ENCODE measurements at places on chromosomes 1 and 21.

DNA sequence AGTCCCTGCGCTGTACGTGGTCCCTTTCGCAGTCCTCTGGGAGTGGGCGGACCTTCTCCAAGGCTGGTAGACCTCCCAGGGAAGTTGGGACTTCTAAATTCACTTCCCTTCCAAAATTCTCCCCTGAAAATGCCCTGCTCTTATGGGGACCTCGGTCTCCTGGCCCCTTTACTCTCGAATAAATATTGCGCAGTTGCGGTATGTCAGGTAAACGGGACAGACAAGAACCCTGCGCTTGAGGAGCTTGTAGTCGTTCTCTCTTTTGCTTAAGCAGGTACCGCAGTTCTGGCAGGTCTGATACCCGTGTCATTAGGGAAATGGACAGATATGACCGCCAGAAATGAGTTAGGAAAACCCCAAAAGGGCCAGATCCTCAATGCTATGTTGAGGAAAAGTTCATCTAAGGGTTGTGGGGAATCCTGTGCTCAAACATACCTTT, 561 bp downstream of the KIF2C start:
- DNase-seq, result peak; percentile 23

GRCh38 chr21:45615145-45615711, 28.3 kb upstream of the PCBP3 start:
- DNase-seq, result no peak

DNA sequence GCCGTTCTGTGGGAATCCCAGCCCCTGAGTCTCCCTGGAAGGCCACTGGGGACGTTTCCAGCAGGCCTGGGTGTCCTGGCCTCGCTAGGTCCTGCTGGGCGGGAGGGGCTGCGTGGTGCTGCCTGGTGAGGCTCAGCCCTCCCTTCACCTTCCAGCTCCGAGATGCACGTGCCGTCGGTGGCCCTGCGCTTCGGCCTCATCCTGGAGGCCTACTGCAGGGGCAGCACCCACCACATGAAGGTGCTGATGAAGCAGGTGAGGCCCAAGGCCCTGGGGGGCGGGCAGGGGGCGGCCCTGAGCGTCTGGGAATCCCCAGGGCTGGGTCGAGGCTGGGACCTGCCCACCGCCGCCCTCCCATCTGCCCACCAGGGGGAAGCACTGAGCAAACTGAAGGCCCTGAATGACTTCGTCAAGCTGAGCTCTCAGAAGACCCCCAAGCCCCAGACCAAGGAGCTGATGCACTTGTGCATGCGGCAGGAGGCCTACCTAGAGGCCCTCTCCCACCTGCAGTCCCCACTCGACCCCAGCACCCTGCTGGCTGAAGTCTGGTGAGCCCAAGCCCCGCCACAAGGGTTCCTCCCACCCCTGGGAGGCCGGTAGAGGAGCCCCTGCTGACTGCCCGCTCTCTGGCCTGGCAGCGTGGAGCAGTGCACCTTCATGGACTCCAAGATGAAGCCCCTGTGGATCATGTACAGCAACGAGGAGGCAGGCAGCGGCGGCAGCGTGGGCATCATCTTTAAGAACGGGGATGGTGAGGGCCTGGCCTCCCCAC, 70.3 kb downstream of the PIK3CD start:
- peak; percentile 46 for DNase-seq

DNA sequence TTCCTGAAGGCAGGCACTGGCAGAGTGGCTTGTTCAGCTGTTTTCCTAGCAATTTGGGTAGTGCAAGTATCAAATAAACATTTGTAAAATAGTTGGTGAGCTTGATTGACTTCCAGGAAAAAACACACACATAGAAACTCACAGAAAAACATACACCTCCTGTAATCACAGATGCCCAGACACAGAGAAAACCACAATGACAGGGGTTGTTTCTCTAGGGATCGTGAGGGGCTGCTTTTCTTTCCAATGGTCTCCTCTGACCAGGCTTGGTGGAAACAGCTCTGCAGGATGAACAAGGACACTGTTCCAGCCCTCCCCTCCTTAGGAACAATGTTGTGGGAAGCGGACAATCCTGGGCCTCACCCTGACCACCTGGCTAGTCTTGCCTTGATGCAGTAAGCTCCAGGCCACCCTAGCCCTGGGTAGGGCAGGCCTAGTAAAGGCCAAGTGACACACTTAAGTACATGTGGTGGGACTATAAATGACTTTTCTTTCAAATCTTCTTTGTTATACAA, 142.5 kb upstream of the HMGB4 start:
- no peak for DNase-seq

DNA sequence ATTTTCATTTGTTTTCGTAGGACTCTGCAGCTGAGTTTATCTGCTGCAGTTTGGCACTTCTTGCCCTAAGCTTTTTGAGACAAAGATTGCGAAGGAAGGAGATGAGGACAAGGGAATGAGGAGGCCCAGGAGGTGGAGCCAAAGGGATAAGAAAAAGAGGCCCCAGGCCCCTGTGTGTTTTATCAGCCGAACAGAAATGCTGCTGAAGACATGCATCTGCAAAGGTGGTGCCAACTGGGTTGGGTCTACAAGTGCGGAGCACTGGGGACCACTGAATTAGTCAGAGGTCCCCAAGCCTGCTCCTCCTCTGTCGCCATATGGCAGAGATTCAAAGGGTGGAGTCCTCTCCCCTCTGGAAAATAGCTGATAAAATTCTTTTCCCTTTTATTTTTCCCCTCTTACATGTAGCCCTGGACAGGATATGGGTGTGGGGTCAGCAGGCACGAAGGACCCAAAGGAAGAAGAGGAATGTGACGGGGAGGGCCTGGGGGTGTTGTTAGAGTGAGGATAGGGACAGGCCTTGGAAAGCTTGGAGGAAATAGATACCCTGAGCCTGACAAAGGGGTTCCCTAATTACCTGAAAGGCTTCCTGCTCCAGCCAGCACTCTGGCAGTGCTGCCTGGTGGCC, 2.7 kb downstream of the CD34 start:
- no peak for DNase-seq
